Femur (tissue), 1 donor: ENCODE measurements at places on chromosomes 5 and 9.

GRCh38 chr9:114687034-114687433, 5.0 kb upstream of the TEX48 start:
- DNase-seq: no peak

GRCh38 chr9:4967523-4967922, 17.5 kb upstream of the JAK2 start:
- DNase-seq: no peak

- peak; percentile 36 for DNase-seq
These were observed 117.5 kb downstream of the ADAMTS2 start for GRCh38 chr5:179227580-179228311.

DNA sequence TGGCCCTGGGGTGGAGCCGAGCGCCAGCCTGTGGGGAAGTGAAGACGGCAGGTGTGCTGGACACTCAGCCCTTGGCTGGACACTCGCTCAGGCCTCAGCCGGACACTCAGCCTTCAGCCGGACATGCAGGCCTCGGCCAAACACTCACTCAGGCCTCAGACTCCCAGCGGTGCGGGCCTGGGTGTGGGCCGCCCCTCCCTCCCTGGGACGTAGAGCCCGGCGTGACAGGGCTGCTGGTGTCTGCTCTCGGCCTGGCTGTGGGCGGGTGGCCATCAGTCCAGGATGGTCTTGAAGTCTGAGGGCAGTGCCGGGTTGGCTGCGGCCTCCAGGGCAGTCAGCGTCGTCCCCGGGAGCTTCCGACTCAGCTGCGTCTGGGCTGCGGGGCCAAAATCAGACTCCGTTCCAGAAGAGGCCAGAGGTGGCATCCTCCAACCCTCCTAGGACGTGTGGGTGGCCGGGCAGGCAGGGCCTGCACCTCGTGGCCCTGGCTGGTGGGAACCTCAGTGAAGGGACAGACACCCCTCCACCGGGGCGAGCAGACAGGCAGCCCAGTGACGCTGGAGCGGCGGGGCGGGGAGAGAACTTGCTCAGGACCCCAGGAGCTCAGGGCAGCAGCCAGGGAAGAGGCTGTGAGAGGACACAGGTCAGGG, 28.4 kb downstream of the SLC6A18 start:
- no peak for DNase-seq

DNA sequence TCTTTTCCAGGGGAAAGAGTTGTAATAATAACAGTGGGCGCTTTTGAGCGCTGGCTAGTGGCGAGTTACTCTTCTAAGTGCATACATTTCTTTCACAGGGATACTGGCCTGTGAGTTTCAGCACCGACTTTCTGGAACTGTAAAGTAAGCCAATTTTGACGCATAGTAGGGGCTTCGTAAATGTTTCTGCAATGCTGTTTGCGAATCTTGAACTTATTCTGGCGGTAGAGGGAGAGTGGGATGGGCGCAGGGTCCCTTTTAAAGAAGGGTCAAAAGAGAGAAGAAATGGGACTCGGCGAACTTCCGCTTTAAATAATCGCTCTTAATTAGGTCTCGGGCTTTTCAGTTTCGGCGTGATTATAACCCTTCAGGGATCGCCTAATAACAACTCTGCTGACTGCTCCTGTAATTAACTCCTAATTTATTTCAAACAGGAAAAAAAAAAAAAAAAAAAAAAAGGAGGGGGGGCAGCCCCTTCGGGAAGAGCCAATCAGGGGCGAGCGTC, 351 bp upstream of the MSX2 start:
- DNase-seq: no peak

DNA sequence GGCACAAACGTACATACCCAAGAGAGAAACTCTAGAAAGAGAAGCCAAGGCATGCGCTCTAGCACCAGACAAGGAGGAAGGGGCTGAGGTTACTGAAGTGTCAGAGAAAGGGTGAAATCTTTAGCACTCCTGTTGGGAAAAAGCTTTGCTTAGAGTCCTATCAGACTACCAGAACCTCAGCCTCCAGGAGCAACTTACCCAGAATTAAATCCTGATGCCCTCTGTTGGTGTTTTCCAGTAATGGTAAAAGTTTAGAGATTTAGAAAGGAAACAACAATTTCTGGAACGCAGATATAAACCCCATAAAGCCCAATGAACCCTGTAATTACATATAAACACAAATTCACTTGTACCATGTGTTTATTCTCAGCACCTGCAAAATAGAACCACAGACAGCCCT, 33.2 kb upstream of the ASTN2 start:
- DNase-seq: no peak
